Occipital lobe (tissue), 3 donors: ENCODE measurements at places on chromosomes 13 and 19.

- no peak for DNase-seq
These were observed 49.0 kb downstream of the TNFRSF19 start for GRCh38 chr13:23619068-23619855.

DNA sequence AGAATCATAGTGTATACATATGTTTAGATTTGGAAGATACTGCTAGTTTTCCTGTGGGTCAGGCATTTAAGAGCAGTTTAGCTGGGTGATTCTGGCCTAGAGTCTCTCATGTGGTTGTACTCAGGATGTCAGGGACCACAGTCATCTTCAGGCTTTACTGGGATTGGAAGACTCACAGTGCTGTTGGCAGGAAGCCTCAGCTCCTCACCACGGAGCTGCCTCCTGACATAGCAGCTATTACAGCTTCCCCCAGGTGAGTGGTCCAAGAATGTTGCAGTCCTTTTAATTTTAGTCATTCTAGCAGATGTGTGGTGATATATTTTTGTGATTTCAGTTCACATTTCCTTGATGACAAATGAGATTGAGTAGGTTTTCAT is 16.9 kb upstream of the GPR18 start:
- DNase-seq = no peak

DNA sequence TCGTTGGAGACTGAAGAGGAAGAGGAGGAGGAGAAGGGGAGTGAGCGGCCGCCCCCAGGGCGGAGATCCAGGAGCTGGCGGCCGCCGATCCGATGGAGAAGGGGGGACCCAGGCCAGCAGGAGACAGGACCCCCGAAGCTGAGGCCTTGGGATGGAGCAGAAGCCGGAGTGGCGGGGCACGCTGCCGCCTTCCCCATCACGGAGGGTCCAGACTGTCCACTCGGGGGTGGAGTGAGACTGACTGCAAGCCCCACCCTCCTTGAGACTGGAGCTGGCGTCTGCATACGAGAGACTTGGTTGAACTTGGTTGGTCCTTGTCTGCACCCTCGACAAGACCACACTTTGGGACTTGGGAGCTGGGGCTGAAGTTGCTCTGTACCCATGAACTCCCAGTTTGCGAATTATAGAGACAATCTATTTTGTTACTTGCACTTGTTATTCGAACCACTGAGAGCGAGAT is 1.8 kb downstream of the GADD45B start:
- DNase-seq = no peak

DNA sequence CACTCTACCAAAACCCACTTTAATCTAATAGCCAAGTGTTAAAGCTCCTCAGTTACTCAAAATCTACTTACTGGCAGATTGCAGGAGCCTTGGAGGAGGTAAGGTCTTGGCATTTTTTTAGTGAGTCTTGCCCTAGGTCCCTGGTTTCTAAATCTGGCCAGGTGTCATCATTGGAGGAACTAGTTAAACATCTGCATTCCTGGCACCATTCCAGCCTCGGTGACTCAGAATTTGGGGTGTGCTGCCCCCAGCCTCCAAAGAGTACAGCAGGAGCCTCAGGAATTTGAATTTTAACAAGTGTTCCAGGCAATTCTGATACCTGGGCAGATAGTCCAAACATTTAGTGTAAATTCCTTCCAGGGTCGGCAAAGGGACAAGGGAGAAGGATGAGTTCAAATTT is 37.4 kb downstream of the KLF5 start:
- no peak for DNase-seq

GRCh38 chr13:113802090-113802531 is 43.1 kb downstream of the TMEM255B start:
- no peak for DNase-seq

DNA sequence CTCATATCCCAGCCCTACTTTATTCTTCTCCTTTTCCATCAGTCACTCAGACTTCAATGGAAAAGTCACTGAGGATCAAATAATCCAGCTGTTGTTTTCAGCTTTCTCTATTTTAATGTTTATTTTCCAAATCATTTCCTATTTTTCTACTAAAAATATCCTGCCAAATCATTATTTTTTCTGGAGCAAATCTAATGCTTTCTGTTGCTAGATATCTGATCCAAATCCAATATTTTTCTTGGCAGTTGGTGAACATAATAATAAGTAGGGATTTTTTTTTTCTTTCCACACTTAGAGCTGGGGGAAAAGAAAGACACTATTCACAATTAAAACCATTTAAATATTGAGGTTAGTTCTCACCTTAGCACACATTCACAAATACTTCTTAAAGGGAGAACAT is 656.1 kb downstream of the DACH1 start:
- DNase-seq = no peak

GRCh38 chr19:18746401-18747325 is 44.4 kb downstream of the COMP start:
- no peak for DNase-seq

DNA sequence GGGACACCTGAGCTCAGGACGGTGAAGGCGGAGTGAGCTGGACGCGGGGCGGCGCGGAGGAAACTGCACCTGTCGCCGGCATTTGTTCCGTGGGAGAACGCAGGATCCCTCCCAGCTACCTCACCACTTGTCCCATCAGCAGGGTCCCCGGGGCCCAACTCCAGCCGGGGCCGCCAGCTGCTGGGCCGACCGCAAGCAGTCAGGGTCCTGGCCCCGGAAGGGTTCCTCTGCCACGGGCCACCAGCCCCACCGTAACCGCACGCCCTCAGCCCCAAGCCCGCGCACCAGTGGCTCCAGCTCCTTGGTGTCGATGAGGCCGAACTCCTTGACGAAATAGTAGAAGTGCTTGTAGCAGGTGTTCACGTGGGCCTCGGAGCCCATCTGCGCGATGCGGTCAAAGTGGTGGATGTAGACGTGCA is 19.6 kb downstream of the MOB3A start:
- DNase-seq = no peak

DNA sequence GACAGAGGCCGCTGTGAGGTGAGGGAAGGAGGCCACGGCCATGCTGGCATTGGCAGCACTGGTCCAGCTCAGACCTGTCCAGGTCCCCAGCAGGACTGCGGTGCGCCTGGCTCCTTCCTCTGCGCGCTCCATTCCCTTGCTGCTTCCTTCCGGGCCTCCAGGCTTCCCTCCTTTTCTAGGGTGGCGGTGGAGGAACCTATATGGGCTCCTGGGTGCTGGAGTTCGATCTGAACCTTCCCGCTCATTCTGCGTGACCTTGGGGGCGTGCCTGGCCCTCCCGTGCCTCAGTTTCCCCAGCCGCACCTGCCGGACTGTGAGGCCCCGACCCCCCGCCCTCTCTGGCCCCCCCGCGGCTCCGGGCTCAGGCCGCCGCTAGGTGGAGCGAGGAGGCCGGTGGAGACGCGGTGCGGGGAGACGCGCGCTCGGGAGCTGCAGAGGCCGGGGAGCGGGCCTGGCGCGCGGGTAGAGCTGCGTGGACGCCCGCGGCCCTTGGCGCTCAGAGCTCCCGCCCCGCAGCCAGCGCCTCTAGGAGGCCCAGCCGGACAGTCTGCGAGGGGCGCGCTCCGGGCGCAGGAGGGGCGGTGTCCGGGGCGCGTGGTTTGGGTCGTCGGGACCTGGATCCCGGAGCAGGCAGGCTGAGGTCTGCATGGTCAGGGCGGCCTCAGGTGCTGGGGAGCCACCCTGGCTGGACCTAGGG is 29.9 kb downstream of the EFNA2 start:
- peak; percentile 54 for DNase-seq

DNA sequence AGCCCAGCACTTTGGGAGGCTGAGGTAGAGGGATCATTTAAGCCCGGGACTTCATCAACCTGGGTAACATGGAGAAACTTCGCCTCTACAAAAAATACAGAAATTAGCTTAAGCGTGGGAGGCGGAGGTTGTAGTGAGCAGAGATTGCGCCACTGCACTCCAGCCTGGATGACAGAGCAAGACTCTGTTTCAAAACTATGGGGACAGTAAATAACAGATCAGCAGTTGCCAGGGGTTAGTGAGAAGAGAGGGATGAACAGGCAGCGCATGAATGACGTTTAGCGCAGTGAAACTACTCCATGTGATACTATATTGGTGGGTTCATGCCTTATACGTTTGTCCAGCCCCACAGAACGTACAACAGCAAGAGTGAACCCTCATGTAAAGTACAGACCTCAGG is 7.1 kb upstream of the ICAM3 start:
- DNase-seq = no peak

- no peak for DNase-seq
These were observed 10.4 kb upstream of the TMEM86B start for GRCh38 chr19:55239004-55239403.

- DNase-seq = no peak
These were observed 603 bp downstream of the TM9SF2 start for GRCh38 chr13:99501848-99502301.

DNA sequence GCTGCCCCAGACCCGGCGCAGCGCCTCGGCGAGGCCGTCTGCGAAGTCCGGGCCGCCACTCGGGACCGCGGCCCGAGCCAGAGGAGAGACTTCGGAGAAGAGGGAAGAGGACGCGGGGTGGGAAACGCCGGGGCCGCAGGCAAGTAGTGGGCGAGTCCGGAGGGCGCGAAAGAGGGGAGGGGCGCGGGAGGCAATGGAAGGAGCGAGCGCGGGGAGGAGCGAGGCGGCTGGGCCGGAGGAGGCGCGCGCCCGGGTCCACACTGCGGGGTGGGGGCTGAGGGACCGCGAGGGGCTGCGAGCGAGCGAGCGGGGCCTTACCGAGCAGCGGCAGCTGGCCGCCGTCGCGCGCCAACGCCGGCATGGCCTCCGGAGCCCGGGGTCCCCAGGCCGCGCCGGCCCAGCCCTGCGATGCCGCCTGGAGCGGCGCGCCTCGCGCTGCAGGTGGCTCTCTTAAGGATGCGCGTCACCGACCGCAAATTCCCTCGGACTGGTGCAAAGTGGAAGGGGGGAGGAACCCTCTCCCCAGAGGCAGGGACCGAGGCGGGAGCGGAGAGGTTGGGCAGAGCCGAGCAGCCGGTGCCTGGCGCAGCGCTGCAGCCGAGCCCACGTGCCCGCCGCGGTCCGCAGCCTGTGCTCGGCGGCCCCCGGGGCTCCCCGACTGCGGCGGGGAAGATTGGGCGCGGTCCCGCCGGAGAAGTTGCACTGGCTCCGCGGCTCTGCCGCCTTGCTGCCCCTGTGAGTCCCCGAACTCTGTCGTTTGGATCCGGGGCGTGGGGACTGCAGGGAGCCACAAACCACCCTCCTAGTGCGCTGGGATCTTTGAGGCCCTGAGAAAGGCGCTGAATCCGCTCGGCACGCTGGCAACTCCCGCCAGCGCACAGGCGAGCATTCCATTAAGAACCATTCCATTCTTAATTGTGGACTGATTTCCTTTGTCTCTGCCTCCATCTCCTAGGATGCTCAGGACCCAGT is at the start of gene FLT3:
TSS of gene FLT3 (minus strand) at position 427 of the 972 bp plus-strand sequence. CDS start at position 361, 66 bp downstream.
- no peak for DNase-seq

GRCh38 chr13:65836066-65836465 is 1394.1 kb downstream of the PCDH9 start:
- no peak for DNase-seq

- DNase-seq = no peak
These were observed 1.9 kb downstream of the IFNL1 start for GRCh38 chr19:39297931-39298634.

GRCh38 chr13:35768551-35768950 is 292.1 kb upstream of the MAB21L1 start:
- no peak for DNase-seq

- DNase-seq = no peak
These were observed 881 bp downstream of the ZNF20 start for GRCh38 chr19:12139269-12139668.

- no peak for DNase-seq
These were observed 450 bp downstream of the FBXW9 start for GRCh38 chr19:12695997-12696365.

DNA sequence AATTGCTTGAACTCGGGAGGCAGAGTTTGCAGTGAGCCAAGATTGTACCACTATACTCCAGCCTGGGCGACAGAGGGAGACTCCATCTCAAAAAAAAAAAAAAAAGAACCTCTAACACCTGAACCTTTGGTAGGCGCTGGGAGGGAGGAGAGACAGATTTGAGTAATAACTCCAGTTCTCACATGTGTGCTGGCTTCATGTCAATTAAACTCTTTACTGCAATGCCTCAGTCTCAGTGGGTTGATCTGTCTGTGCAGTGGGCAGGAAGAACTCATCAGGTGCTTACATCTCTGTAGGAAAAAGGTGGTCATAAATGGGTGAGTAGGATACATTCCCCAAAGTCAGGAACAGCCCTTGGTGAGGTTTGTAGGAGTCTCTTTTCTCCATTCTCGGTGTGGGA is 85.1 kb upstream of the ABCC4 start:
- DNase-seq = no peak

- DNase-seq = no peak
These were observed 333.7 kb upstream of the NBEA start for GRCh38 chr13:34608331-34608730.

DNA sequence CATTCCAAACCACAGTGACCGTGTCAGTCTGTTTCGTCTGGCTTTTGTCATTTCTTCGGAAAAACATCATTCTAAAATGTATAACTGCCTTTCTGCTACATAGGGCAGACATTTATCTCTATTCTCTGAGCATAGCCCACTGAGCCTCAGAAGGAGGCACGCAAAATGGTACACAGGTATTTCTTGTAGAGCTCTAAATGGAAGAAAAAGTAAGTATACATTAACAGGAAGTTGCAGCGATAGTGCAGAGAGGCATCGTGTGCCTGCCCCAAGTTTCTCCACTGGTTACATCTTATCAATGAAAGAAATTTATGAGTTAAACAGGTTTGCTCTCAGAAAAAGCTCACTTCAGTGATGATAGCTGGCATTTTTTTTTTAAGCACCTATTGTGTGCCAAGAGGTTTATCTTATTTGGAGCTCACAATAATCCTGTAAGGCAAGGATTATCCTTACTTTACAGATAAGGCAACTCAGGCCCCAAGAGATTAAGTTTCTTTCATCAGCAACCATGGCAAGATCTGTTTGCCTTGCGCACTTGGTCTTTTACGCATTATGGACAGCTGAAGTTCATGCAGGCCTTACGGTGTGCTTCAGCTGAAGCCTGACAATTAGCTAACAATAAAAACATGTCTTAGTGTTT is 1.2 kb upstream of the RCBTB2 start:
- DNase-seq = no peak

- no peak for DNase-seq
These were observed 7.2 kb downstream of the GADD45B start for GRCh38 chr19:2483084-2483483.
